ENCODE measurements at places on chromosomes 12 and 14.

DNA sequence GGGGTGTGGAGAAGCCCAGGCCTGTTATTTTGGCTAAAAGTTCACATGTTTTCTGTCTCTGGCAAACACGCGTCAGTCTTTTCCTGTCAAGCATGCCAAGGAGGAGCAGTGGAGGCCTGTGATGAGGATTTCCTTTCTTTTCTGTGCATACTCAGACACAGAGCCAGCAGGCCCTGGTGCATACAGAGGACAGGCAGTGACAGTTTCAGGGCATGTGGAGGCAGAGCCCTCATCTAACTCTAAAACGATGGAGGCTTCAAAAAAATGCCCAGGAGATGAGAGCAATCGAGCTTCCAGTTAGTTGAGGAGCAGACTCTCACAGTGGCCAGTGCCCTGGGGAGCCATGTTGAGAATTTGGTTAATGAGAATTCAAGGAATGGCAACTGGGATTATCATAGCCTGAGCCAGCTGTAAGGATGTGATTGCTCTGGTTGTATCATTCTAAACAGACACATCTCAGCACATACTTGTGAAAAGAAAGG, 66.5 kb downstream of the TRAFD1 start:
- DNase-seq, result no peak

DNA sequence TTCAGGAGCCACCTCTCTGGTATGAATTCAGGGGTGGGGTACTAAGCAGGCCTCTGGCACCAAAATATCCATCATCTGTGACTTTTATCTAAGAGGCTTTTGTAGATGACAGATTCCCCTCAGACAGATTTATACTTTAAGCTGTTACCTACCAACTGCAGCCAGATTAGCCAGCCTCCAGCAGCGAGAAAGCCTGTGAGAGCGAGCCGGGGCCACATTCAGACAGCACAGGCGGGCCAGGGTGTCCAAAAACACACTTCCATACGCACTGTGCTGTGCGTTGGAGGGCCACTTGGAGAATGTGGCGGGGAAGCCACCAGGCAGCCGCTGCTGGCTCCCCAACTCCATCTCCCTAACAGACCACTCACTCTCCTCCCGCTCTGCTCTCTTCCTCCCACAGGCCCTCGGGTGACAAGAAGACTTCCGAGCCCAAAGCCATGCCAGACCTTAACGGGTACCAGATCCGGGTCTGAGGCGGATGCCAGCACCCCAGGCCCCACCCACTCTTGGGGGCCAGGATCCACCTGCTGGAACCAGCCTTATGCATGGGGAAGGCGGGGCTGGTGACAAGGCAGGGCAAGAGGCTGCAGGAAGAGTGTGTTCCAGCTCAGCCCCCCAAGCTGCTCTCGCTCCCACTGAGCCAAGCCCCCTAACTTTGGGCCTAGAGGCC, 17.4 kb downstream of the VASH1 start:
- DNase-seq, result no peak

DNA sequence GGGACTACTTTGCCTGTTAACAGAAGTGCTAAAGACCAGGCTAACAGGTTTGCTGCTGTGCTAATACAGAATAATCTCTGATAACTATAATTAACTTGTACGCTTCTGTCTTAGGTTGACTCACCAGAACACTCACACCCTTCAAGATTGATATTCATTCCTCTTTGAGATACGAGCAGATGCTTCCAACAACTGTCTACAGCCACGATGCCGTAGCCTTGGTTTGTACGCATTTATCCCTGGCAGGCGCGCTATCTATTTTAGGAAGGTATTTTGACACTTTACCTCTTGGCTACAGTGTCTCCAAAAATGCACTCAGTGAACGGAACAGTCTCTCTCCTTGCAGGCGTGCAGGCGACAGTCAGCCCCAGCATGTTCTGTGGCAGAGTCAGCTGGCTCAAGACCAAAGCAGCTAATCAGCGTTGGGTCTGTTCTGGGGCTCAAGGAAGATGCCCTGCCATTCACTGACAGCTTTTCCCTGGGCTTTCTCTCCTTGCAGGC, 146.4 kb upstream of the PRICKLE1 start:
- DNase-seq, result no peak

DNA sequence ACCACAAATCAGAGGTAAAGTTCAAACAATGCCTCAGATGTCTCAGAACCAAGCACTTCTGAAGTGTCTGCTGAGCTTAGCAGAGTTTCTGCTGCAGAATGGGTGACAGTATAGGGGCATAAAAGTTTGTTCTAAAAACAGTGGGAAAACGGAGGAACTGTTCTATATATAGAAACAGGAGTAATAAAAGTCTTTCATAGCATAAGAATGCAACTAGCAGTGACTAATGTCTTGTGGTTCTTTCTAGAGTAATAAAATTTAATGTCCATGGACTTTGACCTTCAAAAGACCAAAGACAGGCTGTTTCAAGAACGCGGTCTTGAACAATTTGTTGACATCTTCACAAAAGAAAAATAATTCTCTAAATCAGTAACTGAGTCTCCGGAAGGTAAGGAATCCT, 107.5 kb upstream of the FAR2 start:
- DNase-seq, result no peak

- DNase-seq, result no peak
Measured at GRCh38 chr14:43539210-43539609, 967.9 kb downstream of the FSCB start.

DNA sequence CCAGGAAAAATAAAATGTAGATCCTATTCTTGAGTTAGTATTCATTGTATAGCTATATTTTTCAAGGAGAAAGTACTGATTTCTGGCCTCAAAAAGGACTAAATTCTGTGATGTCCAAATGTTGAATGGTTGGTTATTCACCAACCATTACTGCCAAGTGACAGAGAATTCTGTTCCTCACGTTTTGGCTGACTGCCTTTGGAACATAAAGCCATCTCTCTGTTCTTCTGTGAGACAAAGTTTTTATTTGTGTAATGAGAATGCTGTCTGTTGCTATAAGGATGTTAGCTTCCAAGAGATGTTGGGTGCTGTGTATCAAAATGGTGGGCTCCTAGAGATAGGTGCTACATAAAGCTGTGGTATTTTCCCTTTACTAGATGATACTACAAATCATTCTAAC, 9.3 kb downstream of the ZNF410 start:
- DNase-seq, result no peak

GRCh38 chr12:49031573-49032161, 13.1 kb upstream of the PRKAG1 start:
- DNase-seq, result no peak

DNA sequence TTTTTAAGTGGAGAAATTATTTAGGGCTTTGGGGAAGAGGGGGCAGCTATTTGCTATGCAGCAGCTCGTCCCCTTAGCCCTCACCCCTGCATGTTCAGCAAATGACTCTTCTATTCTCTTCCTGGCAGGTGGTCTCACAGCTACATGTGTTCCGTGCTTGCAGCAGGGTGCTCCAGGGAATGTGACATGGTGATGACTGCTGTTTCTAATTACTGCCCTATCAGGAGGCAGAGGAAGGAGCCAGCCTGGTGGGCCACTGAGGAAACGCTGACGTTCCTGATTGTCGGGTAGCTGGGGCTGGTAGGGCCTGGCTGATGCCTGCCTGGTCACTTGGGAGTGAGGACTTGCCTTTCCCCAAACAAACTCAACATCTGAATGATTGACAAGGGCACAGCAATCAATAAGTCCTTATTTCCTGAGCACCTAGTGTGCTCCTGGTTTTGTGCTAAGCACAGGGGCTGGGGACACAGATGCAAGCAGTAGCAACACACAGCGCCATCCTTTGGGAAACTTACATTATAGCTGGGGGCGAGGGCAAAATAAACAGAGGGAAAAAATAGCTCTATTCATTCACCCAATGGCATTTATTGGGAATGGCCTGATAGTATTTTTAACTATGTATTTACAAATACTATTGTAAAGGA, 377.8 kb downstream of the FUT8 start:
- no peak for DNase-seq

GRCh38 chr12:1797011-1797901, 23.1 kb upstream of the LRTM2 start:
- no peak for DNase-seq

GRCh38 chr14:61925043-61925442, 162.8 kb downstream of the SNAPC1 start:
- DNase-seq, result no peak

Data from NCI-H2029 (cell line).